BJ (cell line): ENCODE measurements at places on chromosomes 16 and 17.

DNA sequence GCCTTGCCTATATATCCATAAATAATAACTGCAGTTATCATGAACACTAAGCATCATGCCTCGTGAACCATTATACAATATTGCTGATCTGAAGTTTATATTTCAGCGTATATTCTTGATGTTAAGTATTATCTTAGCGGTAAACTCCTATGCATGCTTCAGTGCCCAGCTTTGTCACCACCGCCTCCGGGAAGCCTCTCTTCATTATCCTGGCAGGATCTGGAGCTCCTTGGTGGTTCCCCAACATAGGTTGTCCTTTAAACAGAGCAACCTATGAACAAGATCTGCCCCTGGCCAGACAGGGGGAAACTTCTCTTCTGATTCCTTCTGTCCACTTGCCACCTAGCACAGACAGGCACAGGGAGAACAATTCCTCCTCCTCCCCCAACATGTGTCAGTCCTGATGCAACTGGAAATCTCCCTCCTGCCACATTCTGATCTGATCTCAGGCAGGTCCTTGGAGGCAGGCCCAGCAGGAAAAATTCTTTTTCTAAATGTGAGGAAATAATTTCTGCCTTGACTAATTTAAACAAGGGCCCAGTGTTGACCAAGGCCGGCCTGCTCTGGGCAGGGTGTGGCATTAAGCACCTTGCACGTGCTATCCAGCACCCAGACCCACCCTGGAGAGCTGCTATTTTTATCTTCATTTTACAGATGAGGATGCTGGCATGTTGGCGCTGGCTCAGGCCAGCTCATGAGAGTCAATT is 22.4 kb downstream of the SPNS2 start:
- no peak for DNase-seq

DNA sequence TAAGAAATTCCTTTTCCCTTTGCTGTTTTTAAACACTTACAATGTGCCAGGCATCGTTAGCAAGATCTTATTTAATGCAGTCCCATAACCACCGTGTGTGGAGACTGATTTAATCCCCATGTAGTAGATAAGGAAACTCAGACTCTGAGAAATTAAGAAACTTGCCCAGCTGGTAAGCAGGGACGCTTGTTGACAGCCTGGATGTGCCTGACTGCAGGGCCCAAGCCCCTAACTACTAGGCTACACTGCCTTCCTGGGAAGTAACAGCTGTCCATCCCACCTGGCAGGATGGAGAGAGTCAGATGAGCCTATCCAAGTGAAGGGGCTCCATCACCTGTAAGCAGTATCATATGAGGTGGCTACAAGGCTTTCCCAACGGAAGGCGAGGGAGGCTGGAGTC is 23.1 kb downstream of the CDK5RAP3 start:
- DNase-seq: no peak

GRCh38 chr17:66540131-66540781 is 237.8 kb downstream of the PRKCA start:
- DNase-seq: no peak

DNA sequence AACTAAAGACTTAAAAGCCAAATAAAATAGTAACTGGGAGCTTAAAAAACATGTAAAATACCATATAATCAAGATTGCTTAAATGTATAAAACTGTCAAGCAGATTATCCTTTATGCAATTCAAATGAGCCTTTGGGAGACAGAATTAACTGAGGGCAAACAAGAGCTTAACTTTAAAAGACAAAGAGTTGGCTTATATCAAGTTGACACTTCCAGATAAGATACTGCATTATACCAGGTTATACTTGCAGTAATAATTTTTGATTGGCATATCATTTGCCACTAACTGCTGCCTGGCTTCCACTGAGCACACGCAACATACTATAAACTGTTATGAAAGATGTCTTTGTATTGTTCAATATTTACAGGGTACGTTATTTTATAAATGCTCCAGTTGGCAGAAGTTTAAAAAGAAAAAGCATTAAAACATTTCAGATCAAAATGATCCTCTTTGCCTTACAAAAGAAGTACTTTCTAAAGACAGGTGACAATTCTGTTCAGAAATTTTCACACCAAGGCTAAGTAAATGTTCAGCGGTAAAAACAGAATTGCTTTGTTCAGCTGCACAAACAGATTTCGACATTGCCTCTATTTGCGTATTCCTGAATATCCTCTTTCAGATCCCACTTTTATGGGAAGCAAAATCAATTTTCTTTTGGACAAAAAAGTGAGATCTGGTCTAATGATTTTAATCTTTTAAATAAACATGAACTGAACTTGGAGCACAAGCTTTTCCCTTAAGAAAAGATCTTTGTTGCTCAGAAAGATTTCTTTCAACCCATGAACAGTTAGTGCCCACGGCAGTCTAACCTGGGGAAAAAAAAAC is 50.7 kb downstream of the TOX3 start:
- no peak for DNase-seq

- DNase-seq: no peak
These were observed 55.5 kb downstream of the HS3ST4 start for GRCh38 chr16:25747160-25747758.
